ENCODE measurements at places on chromosomes 6 and 20. TPM values are rescaled to one million over a fixed set of nuclear protein-coding genes. Genes with fewer than 3 reads are reported as not detected.

The LPA gene
- not detected for polyA plus RNA-seq

The GUCA1A gene
- 1.9 TPM for polyA plus RNA-seq

The CLDN20 gene
- polyA plus RNA-seq: not detected

The EFHC1 gene
- polyA plus RNA-seq: 43.3 TPM

The KPNA5 gene
- 8.4 TPM for polyA plus RNA-seq

The MDFI gene
- 0.35 TPM for polyA plus RNA-seq

The SRC gene
- polyA plus RNA-seq: 13.9 TPM

The ADGRF5 gene
- not detected for polyA plus RNA-seq

The PROKR2 gene
- not detected for polyA plus RNA-seq

The SLC22A7 gene
- not detected for polyA plus RNA-seq

The MYLK4 gene
- polyA plus RNA-seq: 0.22 TPM

The PREP gene
- 16.4 TPM for polyA plus RNA-seq

The OR2B6 gene
- 0.09 TPM for polyA plus RNA-seq

The FOXC1 gene
- polyA plus RNA-seq: 3.7 TPM

The AKAP12 gene
- polyA plus RNA-seq: 62.0 TPM

The CLPSL2 gene
- not detected for polyA plus RNA-seq

The F13A1 gene
- polyA plus RNA-seq: not detected

The CRIP3 gene
- polyA plus RNA-seq: not detected

The VPS16 gene
- polyA plus RNA-seq: 33.5 TPM

The HCK gene
- not detected for polyA plus RNA-seq

The ENPP3 gene
- 0.14 TPM for polyA plus RNA-seq

The NKX2-4 gene
- not detected for polyA plus RNA-seq

The RRAGD gene
- not detected for polyA plus RNA-seq

The TTBK1 gene
- polyA plus RNA-seq: not detected

The SLC12A5 gene
- polyA plus RNA-seq: 0.55 TPM

The FOXF2 gene
- polyA plus RNA-seq: 17.3 TPM

The HLA-DQA1 gene
- polyA plus RNA-seq: not detected

The FAXC gene
- 8.4 TPM for polyA plus RNA-seq

The ATP6V1G2 gene
- 12.5 TPM for polyA plus RNA-seq

The HTR1B gene
- 1.5 TPM for polyA plus RNA-seq

The WFDC5 gene
- polyA plus RNA-seq: not detected

The TOMM34 gene
- 31.8 TPM for polyA plus RNA-seq

The NRSN1 gene
- polyA plus RNA-seq: not detected

The FABP7 gene
- not detected for polyA plus RNA-seq

The TBP gene
- polyA plus RNA-seq: 14.3 TPM

The PTPRT gene
- polyA plus RNA-seq: not detected

The BTN1A1 gene
- not detected for polyA plus RNA-seq

The TLDC2 gene
- 0.57 TPM for polyA plus RNA-seq

The MATN4 gene
- polyA plus RNA-seq: 0.04 TPM

The LTA gene
- polyA plus RNA-seq: not detected

The RNF182 gene
- polyA plus RNA-seq: 11.9 TPM

The SMOC2 gene
- polyA plus RNA-seq: not detected

The LTB gene
- polyA plus RNA-seq: not detected

The LGSN gene
- polyA plus RNA-seq: not detected

The TMEM14A gene
- polyA plus RNA-seq: 33.4 TPM

The SLC17A1 gene
- polyA plus RNA-seq: not detected

The SEL1L2 gene
- not detected for polyA plus RNA-seq

The RNF217 gene
- 24.6 TPM for polyA plus RNA-seq

The SMLR1 gene
- polyA plus RNA-seq: not detected

The SPATS1 gene
- not detected for polyA plus RNA-seq

The TDP2 gene
- 36.3 TPM for polyA plus RNA-seq

The ZC3H12D gene
- 0.02 TPM for polyA plus RNA-seq

The MUC22 gene
- polyA plus RNA-seq: not detected

The ENPP5 gene
- polyA plus RNA-seq: not detected

The TNXB gene
- polyA plus RNA-seq: 0.35 TPM

The SIM1 gene
- polyA plus RNA-seq: not detected

The RWDD2A gene
- polyA plus RNA-seq: 8.3 TPM

The FAM83C gene
- polyA plus RNA-seq: not detected

The VIP gene
- not detected for polyA plus RNA-seq

All from AG04450 (cell line).